ENCODE measurements at places on chromosomes 12 and 14.

DNA sequence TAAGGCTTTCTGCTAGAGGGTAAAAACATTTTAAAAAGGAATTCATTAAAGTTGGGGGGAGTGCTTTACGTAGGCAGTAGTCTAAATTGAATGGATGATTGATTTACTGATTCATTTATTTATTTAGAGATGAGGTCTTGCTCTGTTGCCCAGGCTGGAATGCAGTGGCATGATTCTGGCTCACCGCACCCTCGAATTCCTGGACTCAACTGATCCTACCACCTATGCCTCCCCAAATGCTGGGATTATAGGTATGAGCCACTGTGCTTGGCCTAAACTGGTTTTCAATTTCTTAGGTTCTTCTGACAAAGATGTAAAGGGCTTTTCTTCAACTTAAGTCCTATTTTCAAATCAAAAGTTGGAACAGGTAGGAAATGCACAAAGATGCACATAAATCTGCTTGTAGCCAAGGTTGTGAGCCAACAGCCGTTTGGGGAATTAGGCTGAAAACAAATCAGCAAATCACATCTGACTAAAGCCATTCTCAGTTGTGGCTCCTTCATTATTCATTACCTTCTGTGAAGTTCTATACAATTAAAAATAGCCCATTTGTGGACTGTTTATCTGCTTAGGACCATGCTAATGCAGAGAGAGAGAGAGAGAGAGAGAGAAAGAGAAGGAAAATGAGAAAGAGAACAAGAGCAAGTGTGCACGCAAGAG, 218.0 kb downstream of the PPM1H start:
- no peak for DNase-seq

DNA sequence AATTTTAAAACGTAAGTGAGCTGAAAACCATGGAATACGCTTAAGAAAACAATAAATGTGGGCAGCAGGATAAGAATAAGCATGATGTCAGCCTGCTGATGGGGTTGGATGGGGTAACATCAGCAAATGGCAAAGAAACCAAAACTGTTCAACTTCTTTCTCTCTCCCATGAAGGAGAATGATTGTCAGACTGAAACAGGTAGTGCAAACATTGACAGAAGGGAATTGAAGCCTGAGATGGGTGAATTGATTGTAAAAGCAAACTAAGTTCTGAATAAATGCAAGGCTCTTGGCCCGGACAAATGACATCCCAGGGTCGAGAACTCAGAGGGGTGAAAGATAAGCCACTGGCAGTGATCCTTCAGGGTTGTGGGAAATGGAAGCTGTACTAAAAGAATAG, 182.6 kb downstream of the ETV6 start:
- DNase-seq = no peak

DNA sequence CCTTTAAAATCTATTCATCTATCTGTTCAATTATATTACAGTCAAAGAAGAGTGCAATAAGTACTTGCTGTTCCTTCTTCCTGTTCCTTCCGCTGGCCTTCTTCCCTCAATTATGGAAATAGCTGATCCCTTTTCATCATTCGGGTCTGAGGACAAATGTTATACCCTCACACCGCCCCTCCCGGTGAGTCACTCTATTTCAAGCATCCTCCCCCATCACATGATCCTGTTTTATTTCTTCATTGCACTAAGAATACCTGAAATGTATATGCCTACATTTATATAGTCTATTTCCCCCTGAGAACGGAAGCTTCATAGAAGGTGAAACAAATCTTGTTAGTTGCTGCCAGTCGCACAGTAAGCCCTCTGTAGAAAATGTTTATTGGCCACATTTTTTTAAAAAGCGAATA, 2.5 kb downstream of the SLC38A1 start:
- DNase-seq = no peak

GRCh38 chr12:101074940-101075680, 134.9 kb downstream of the SLC5A8 start:
- no peak for DNase-seq

GRCh38 chr12:65741656-65742017, 82.6 kb upstream of the HMGA2 start:
- no peak for DNase-seq

- no peak for DNase-seq
These were observed 108.0 kb downstream of the AEBP2 start for GRCh38 chr12:19547271-19547671.

- no peak for DNase-seq
These were observed 18.4 kb downstream of the DAAM1 start for GRCh38 chr14:59206892-59207291.

GRCh38 chr12:106108185-106108835, 30.4 kb downstream of the NUAK1 start:
- no peak for DNase-seq

All from breast epithelium (tissue), 4 donors.